ENCODE measurements at places on chromosomes 7 and 10.
A peak's percentile ranks its signal among the peaks of the same experiment; 100 is the strongest.

DNA sequence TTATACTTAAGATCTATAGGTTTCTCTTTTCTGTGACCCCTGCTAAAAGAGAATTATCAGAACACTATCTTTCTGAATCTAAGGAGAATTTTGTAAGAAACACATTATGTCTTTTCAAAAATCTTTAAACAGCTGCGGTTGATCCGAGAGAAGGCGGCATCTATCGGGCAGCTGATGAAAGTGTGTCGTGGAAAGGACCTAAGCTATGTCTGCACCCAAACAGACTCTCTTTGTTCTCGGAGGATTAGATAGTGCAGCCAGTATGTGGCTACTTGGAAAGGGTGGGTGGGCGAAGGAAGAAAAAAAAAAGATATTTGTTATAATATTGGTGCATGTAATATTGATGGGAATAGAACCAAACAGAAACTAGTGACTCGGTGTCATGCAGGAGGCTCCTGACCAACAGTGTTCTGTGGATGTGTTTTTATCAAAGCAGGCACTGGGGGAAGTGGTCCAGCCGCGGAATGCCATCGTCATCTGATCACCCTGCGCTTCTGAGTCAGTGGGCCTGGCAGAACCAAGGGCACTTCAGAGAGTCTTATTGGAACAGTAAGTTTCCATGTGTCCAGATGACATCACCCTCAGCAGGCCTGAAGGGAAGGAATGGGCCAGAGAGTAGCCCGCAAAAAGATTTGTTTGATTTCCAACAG lies 509.7 kb upstream of the AKR1E2 start:
- peak; percentile 57 for DNase-seq

GRCh38 chr10:82294874-82295378 lies 419.9 kb downstream of the NRG3 start:
- DNase-seq: no peak

- DNase-seq: no peak
Observed at GRCh38 chr10:33143160-33143728, 185.2 kb upstream of the ITGB1 start.

DNA sequence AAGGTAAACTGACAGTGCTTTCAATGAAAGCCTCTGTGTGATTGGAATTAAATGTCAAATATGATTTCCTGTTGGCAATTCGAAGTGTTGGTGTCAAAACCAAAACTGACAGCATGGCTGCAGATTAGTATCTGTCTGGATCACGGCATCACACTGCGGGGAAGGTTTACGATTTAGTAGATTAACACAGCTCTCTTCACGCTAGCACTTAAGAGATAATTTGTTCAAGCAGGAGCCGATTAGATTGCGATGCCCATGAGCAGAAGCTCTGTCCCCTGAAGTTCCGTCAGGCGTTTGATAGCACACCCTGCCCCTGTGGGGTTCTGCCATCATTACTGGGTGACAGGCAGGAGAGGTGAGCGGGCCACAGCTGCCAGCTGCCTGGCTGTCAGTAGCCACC lies 279.5 kb upstream of the AUTS2 start:
- DNase-seq: no peak

- DNase-seq: no peak
Observed at GRCh38 chr7:37108615-37109014, 340.0 kb downstream of the ELMO1 start.

DNA sequence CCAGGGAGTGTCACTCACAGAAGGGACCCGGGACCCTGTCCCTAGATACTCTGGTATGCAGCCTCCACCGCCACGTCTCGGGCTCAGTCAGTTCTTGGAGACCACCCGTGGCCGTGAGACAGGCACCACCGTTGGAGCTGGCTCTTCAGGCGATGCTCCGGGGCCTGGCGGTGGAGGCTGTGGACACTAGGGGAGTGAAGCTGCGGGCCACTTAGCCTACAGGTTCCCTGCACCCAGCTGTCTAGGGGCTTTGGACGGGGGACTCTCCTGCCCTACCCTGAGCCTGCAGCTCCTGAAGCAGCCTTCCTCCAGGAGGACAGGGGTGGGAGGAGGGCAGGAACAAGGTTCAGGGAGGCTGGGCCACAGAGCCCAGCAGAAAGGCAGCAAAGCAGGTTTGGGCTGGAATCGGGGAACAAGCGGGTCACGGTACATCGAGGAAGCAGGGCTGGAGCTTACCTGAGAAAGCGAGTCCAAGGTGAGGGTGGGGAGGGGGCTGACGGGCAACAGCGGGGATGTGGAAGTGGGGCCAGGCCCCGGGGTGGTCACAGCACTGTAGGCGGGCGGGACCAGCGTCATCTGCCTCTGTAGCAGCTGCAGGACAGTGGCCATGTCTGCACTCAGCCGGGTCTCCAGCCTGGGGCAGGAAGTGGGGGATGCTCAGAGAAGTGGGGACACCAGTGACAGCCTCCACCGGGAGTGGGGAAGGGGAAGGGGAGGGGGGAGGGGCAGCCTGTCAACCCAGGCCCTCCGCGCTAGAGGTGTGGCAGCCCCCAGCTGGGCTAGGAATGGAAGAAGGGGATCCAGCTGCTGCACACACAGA lies 31.5 kb downstream of the KCNH2 start:
- peak; percentile 46 for DNase-seq

GRCh38 chr7:150412518-150413488 lies 33.7 kb downstream of the ZNF775 start:
- no peak for DNase-seq

- DNase-seq: no peak
Observed at GRCh38 chr10:18306031-18306430, 165.8 kb downstream of the CACNB2 start.

DNA sequence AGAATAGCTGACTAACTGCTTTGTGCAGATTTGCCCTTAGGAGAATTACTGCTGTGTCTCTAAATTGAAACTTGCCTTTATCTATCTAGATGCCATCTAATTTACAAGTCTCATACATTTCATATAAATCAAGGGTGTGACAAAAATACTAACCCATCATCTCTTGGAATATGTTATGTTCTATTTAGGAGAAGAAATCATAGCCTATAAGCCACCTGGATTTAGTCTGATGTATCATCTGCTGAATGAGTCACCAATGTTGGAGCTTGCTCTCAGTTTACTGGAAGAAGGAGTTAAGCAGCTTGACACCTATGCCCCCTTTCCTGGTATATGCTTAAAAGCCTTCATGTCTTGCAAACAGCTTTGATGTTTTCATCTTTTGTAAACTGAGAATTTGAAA lies 43.5 kb downstream of the NUP205 start:
- DNase-seq: no peak

DNA sequence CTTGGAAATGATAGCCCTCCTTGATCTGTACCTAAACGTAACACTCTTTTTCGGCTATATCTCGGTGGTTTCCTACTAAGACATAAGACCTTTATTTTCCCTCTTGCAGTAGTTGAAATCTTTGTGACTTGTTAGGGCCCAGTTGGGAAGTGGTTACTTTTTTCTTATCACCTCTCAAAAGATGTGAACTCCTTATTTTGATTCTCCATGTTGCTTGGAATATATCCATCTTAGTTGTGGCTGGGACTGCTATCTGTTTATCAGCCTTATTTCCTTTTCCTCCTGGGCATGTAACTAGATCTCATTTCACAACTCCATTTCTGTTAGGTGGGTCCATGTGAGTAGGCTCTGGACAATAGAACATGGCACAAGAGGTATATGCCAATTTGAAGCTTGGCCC lies 4.1 kb upstream of the CPED1 start:
- DNase-seq: no peak

DNA sequence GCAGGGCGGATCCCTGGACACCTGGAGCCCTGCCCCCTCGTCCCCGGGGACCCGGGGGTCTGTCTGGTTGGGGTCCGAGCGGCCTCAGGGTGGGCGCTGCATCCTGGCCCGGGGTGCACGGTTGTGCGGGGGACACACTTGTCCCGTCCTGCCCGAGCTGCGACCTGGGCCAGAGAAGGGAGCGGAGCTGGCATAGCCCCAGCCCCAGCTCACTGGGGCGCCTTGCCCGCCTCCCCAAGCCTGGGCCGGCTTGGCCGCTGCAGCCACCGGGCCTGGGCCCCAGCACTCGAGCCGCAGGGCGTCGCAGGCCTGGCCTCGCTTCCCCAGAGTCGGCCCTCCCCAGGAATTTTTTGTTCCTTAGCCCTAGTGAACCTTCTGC lies 54.5 kb downstream of the GLRX3 start:
- DNase-seq: no peak

DNA sequence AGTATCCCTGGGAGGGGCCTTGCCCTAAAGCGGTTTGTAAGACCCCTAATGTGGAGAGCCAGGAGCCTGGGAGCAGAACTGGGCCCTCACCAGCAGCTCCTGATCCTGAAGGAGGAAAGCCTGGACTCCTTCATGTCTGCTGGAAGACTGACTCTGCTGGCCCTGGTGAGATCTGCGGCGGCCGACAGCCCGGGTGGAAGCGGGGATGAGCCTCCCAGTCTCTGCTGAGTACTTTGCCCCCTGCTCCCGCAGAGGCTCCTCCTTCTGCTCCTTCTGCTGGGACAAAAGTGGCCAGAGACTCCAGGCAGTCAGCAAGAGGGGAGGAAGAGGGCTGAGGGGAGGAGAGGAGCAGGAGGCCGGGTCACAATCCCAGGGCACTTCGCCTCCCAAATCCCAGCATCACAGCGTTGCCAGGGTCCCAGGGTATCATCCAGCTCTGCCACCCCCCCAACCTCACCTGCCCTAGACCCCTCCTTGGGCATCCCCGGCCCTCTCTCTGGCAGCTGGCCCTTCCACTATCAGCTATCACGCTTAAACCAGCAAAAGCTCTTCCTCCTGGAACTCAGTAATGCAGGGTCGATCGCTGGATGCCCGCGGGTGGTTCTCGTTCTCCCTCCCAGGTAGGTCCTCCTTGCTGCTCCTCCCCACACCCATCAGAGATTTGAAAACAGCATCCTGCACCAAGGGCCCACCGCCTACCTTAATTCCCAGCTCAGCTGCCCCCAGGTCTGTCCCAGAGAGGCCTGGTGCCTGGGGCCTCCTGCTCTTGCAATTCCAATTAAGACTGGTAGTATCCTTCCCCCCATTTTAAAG lies 7.9 kb downstream of the TBATA start:
- no peak for DNase-seq

- DNase-seq: no peak
Observed at GRCh38 chr10:93392121-93392520, 90.0 kb downstream of the MYOF start.

DNA sequence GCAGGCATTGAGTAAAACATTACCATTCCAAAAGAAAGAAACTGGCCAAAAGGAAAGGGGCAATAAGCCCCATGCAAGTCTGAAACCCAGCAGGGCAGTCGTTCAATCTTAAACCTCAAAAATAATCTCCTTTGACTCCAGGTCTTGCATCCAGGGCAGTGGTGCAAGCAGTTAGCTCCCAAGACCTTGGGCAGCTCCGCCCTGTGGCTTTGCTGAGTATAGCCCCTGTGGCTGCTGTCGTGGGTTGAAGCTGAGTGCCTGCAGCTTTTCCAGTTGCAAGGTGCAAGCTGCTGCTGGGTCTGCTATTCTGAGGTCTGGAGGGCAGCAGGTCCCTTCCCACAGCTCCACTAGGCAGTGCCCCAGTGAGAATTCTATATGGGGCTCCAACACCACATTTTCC lies 580.1 kb upstream of the AUTS2 start:
- no peak for DNase-seq

DNA sequence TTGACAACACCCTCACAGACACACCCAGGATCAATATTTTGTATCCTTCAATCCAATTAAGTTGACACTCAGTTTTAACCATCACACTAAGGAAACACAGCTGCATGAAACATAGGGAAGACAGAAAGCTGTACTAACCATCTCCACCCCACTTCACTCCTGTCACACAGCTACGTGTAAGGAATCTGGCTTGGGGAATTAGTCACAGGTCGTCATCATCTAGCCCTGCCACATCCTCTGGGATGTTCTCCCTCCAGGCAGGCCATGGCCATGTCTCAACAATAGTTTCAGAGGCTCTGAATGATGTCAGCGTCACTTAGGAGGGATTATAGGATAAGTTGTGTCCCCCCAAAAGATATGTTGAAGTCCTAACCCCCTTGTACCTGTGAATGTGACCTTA lies 10.8 kb upstream of the SEMA3C start:
- DNase-seq: no peak

- DNase-seq: no peak
Observed at GRCh38 chr7:66899552-66900280, 21.3 kb upstream of the TMEM248 start.

- no peak for DNase-seq
Observed at GRCh38 chr7:126843336-126843735, 409.4 kb downstream of the GRM8 start.

- DNase-seq: no peak
Observed at GRCh38 chr10:68434657-68435056, 27.6 kb upstream of the RUFY2 start.

GRCh38 chr10:76411729-76412435 lies 980.5 kb downstream of the LRMDA start:
- DNase-seq: no peak

DNA sequence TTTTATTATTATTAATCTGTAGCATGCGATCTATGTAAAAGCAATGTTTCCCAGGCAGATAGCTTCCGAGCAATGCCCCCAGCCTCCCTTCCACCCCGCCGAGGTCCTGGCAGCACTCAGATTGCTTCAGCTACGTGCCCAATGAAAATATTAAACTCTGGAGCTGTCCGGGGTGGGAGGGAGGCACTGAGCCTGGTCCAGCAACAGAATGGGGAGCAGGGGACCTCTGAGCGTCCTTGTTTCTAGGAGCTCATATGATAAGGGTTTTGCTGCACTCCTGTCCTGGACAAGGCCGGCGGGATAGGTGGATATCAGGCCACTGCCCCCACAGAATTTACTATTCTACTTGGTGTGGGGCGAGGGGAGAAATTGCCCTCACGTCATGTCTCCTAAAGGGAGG lies 44.5 kb upstream of the CDK1 start:
- DNase-seq: no peak

DNA sequence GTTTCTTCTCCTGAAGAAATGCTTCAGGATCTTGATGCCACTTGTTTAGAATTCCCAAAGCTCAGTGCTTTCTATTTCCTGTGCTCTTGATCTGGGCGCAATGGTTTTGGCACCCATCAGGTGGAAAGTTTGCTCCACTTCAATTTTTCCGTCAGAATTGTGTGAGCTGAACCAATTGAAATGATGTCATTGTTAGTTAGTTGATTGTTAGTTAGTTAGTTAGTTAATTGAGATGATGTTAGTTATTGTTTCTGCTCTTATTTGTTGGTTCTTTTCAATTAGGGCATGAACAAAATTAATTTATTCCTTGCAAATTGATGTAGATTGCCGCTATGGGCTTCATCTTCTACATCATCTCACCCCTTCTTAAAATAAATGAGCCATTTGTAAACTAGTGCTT lies 252.6 kb downstream of the BAMBI start:
- no peak for DNase-seq

- DNase-seq: no peak
Observed at GRCh38 chr7:148701414-148701813, 2.7 kb downstream of the CUL1 start.

DNA sequence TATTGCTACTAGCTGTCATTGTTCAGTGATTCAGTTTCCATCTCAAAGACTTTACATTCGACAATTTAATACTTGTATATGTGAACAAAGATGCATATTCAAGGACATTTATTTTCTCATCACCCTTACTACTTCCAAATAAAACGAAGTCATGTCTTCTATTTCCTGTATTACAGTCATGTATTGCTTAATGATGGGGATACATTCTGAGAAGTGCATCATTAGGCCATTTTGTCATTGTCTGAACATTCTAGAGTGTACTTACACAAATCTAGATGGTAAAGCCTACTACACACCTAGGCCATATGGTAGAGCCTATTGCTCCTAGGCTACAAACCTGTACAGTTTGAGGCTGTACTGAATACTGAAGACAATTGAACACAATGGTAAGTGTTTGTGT lies 6.5 kb downstream of the C10orf95 start:
- no peak for DNase-seq

All from right forelimb (tissue), 1 donor.